GM04503 (cell line): ENCODE measurements at places on chromosomes 1 and 21.

DNA sequence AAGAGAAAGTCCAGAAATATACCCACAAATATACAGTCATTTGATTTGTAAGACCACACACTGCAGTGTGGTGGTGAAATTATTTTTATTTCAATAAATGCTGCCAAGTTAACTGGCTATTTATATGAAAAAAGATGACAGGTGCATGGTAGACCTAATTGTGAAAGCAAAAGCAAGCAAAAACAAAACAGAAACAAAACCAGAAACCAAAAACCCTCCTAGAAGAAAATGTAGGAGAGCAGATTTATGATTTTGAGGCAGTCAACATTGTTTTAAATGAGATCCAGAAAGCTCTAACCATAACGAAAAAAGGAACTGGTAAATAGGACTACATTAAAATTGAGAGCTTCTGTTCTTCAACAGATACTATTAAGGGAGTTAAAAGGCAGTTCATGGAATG, 303.6 kb downstream of the PRDM2 start:
- DNase-seq = no peak

- DNase-seq = no peak
Observed at GRCh38 chr21:36422279-36423098, 37.3 kb downstream of the CHAF1B start.

GRCh38 chr1:4275083-4275482, 375.0 kb upstream of the C1orf174 start:
- DNase-seq = no peak

DNA sequence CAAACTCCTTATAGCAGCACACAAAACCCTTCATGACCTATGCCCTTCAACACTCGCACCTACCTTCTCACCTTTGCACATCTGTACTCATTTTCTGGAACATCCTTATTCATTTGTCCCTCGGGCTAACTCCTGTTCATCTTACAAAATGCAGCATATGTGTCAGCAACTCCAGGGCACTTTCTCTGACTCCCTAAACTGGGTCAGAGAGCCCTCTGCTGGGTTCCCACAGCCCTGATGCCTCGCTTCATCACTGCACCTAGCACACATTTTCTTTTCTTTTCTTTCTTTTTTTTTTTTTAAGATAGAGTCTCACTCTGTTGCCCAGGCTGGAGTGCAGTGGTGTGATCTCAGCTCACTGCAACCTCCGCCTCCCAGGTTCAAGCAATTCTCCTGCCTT, 54.0 kb downstream of the RAB3B start:
- no peak for DNase-seq

DNA sequence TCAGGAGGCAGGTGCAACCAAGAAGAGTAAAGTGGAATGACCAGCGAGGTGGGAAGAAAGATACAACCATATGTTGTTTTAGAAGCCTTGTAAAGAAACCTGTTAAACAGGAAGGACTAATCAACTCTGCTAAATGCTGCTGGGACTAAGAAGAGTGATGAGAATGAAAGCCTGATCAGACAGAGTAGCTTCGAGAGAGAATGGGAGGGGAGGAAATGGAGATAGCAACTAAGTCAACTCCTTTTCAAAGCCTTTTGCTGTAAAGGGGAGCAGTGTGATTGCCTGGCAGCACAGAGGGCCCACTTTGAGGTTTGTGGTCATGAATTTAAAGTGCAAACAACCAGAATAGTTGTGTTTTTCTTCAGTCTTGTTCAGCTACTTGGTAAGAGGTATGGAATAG, 31.4 kb downstream of the SLC30A7 start:
- DNase-seq = no peak

DNA sequence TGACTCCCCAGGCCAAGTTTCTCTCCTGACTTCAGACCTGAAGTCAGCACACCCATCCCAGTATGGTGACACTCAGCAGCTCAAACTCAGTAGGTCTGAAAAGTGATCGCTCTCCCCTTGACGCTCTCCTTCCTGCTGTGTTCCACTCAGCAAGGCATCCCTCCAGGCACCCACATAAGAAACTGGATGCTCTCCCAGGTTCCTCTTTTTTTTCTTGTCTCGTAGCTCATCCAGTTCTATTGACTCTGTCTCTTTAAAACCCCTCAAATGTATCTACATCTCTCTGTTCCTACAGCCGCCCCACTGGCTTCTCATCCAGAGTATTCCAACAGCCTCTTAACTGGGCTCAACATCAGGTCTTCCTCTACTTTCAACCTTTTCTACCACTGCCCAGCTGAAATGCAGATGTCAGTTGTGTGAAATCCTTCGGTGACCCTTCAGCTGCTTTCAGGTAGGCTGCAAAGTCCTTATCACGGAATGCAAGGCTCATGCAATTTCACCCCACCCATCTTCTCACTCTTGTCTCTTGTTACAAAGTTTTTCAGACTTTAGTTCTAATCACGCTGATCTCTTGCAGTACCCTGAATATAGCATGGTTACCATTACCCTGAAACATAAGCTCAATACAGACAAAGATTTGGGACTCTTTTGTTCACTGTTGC, 286.2 kb upstream of the POU3F1 start:
- DNase-seq = no peak

- no peak for DNase-seq
Observed at GRCh38 chr1:237679687-237680086, 211.0 kb downstream of the ZP4 start.

- DNase-seq = no peak
Observed at GRCh38 chr1:11320153-11320936, 47.3 kb downstream of the UBIAD1 start.

- DNase-seq = no peak
Observed at GRCh38 chr1:242828828-242829227, 304.3 kb upstream of the PLD5 start.

DNA sequence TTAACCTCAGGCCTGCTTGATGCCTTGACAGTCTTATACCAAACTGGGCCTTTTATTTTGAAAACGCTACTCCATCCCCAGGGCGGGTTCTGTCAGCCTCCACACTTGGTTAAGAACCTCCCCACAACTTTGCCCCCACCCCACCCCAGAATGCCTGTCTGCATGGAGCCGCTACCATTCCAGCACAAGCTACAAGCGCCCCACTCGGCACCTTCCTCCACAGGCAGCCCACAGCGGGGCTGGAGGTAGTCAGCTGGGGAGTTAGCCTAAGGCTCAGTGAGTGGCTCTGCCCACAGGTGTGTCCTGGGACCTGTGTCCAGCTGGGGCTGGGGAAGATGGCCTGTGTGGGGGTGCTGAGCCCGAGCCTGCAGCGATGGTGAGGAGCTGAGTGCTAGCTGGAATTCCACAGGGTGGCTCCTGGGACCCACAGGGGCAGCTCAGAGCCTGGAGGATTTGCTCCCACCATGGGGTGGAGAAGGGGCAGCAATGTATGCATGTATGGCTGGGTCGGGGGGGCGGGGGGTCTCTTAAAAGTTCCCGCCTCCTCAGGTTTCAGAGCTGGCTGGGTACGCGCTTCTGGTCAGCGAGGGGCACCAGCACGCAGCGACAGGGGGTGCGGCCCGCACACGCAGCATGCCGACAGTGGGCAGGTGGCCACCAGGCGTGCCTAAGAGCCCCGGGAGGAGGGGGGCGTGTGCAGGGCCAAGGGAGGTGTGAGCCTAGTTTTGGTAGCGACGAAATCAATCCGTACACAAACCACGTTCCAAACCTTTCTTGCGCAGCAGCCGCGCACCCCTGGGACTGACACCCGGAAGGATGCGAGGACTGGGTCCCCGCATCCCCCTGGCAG, 917 bp downstream of the ETNK2 start:
- DNase-seq = no peak

GRCh38 chr1:225691861-225692516, 39.1 kb upstream of the ENAH start:
- DNase-seq = peak; percentile 67

DNA sequence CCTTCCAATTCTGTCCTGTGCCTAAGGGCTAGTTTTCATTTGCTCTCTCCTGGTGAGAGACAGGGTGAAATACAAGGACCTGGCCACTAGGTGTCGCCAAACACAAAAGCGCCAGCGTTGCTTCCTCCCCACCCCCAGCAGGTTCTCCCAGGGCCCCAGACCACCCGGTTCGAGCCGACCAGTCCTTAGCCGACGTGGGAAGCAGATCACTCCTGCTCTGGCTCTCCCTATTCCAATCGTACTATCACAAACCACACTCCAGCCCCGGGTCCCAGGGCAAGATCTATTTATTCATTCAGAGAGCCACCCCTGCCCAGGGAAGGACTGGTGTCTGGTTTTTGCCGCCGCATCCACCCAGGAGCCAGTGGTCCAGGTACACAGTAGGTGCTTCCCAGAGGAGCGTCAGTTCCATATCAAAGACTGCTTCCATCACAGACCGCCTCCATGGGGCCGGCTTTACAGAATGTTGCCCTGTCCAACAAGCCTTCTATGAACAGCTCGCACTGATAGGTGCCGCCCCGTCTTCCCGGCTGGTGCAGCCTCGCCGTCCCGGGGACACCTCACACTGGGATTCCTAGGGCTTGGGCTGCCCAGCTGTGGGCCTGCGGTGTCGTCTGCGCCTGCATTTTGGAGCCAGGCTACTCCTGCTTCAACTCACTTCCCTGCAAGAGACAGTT, 35.0 kb downstream of the CTNNBIP1 start:
- DNase-seq = no peak

DNA sequence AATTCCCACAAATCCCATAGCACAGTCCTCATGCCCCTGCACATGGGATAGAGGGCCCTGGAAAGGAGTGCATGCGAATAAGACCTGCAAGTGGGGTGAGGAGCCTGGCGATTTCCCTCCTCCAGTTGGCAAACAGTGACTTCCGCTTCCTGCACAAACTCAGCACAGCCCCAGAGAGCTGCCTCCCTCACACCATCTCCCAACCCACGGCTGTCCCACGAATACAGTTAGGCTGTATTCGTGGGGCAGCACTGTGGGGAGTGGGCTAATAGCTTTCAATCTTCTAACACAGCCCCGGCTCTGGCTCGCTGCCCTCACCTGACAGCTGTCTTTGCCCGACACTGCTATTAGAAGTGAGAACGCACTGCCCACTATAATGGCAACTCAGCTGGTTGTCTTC, 28.2 kb upstream of the CNTN2 start:
- DNase-seq = no peak

GRCh38 chr1:201946224-201946908, at the start of gene LMOD1:
TSS of gene LMOD1 (minus strand) at chr1:201946548. CDS start at chr1:201946340, 208 bp downstream.
- DNase-seq = peak; percentile 92

DNA sequence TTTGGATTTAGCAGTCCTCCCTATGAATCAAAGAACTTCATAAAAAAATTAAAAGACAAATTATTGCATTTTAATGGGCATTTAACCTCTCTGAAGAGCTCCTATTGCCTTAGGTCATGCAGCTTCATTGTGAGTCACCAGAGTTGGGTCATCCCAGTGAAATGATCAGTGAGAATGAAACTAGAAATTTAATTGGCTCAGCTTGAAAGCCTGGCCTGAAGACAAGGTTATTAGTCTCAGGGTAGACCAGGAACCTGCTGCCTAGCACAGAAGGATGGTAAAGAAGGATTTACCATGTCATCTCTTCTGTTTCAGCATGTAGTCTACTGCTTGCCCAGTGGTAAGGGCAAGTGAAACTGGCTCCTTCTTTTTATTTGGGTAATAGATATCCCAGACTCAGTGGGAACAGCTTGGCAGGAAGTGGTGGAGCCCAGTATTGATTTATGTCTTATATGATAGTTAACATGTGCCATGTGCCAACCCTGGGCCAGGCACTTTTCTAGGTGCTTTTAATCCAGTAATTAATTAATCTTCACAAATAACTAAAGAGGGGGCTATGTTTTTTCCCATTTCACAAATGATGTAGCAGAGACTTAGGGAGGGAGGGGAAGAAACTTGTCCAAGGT, 23.6 kb downstream of the LAMC2 start:
- peak; percentile 83 for DNase-seq
